ENCODE measurements at places on chromosomes 5 and 9.
A peak's percentile ranks its signal among the peaks of the same experiment; 100 is the strongest.

GRCh38 chr9:93270976-93271375 is 87.0 kb downstream of the WNK2 start:
- DNase-seq = peak; percentile 28

DNA sequence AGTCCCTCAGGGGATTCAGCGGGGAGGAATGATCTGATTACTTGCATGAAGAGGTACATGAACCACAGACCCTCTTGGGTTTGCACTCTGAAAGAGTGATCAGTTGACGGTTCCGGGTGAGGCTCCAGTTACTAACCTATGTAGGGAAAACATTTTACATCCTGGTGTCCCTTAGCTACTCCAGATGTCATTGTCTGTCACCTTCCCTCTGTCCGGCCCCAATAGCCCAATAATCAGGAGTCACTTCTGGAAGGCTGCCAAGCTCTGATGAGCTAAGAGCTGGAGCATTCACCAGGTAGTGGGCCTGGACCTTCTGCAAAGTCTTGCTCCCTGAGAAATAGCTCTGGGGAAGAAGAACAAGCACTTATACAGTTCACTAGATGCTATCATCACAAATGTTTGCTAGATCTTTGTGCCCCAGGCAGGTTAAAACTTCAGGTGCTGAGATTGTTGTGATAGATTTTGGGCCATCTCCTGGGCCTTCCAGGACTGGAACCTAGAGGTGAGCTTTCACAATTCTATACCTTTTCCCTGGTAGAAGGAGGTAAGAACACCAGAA is 64.5 kb downstream of the ENTREP1 start:
- DNase-seq = no peak

DNA sequence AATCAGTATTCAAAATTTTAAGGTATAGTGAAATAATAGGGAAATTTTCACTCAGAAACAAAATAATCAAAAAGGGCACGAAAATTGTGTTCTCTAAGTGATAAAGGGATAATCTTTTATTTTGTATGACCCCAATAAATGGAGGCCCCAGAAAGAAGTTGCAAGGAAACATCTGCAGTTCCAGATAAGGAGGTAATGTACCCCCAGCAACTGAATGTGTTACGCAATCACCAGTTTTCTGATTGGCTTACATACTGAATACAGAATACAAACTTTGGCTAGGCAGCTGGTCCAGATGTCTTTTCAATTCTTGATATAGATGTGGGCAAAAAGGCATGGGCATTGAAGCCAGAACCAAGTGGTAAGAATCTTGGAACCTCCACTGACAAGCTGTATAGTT is 1.7 kb upstream of the TOPORS start:
- DNase-seq = no peak

GRCh38 chr5:170421826-170422225 is 32.7 kb upstream of the KCNMB1 start:
- DNase-seq = no peak

DNA sequence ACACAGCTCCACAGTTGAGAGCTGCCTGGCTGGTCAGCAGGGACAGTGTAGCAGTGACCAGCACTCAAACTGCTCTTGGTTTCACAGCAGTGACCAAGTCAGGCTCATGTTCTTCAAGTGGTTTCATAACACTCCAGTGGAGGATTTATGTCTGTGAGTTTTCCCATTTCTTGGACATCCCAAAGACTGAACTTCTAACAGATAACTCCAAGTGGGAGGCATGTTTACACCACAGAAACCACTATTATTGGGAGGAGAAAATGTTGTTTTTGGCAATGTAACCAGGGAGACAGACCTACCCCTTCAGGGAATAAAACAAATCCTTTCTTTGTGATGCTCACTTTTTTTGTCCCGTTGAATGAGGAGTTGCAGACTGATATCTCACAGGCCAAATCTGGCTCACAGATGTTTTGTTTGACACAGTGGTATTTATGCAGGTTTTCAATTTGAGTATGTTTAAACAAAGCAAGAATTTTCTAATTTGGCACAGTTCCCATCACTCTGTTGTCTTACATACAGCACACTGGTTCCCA is 141.5 kb downstream of the RMI1 start:
- DNase-seq = no peak

DNA sequence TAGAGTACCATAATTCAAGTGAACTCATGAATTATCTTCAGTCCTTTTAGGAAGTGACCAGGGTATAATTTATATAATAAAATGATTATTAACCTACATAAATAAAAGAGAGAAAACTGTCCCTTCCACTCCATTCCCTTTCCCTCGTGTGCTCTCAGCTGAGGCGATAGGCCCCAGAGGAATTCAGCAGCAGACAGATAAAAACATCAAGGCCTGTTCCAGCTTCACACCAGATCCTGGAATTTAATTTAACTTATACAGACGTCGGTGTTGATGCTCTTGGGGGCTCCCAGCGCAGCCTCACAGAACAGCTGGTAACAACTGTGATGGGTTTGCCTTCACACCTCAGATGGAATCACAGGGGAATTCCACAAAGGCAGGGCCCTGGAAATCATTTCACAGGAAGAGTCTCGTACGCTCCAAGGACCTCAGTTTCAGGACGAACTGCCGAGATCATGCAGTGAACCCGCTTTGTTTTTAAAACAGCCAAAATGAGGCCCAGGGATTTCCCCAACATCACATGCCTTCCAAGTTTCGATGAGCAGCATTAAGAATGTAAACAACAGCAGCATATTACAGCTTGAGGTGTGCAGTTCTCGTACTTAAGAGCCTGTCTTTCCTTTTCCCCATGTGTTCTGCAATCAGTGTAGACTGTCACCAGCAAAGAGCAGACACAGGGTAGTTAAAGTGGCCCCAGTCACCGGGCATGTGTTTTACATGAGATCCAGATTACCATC is 73.6 kb upstream of the ALDH1B1 start:
- no peak for DNase-seq

DNA sequence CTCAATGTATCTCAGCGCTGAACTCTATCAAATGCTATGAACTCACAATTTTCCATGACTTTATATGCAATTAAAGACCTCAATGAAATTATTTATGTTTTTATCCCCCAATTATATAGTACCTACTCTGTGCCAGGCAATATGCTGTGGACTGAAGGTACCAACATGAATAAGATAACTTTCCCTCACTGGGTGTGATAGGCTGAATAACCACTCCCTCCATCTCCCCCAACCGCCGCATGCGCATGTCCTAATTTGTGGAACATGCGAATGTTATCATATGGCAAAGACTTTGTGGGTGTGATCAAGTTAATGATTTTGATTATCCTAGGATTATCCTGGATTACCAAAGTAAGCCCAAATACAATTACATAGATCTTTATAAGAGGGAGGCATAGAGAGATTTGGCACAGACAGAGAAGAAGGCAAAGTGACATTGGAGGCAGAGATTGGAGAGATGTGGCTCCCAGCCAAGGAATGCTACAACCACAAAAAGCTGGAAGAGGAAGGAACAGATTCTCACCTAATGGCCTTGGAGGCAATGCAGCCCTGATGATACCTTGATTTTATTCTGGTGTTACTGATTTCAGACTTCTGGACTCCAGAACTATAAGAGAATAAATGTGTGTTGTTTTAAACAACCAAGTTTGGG is 149.1 kb upstream of the VCAN start:
- DNase-seq = no peak

DNA sequence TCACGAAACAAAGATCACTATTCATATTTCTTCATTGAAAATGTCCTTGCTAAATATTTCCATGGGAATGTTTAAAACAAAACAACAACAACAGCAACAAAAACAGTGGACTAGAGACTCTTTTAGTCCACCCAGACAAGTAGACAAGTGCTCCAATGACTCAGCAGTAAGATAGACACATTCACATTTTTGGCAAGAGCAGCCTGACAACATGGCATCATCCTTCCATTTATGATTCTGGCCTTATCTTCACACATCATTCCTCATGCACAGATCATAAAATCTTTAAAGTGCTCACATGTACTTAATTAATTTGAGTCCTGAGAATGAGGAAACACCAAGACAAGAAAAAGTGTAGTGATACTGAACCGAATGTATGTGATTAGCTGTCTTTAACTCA is 132.6 kb upstream of the PDE4D start:
- DNase-seq = no peak

GRCh38 chr9:112849363-112849922 is 41.2 kb downstream of the SLC46A2 start:
- DNase-seq = no peak

DNA sequence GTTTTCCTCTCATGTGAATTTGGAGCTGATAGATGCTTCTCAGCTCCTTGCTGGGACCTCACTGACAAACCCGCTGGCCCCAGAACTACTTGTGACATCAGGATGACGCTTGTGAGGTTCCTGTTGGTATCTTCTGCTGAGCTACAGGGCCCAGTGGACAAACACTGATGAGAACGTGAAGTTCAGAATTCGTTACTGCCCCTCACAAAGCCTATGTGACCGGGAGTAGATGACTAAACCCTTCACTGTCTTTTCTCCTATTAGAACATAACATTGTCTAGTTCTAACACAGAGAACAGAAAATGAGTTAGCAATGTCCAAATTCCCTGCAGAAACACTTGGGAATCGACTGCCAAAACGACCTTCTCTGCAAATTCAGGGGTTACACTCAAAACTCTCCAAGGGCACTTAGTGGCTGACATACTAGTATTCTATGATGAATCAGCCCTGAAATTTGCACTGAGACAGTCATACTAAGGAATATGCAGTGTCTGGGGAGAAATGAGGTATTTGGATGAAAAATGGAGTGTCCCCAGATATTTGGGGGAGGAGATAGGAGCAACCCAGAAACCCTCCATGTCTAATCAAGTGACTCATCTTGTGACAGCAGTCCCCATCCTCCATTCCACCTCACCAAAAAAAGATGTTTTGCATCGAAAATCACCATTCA is 143.2 kb upstream of the TRIM32 start:
- DNase-seq = no peak

GRCh38 chr9:111953444-111953843 is 56.8 kb downstream of the UGCG start:
- no peak for DNase-seq

DNA sequence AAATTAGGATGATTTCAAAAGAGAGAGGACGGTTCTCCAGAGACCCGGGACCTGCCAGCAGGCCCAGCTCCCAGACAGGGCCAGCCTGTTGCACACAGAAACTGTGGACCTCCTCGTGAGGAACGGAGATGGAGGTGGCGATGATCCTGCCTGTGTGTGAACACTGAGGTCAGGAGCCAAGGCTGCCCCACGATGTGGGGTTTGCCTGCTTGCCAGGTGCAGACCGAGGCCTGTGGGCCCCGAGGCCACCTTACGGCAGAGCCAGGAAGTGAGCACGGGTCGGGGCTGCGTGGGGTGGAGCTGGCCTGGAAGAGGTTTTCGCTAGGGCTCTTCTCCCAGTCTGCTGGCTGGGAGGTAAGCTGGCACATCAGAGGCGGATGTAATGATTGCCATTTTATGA is 4.3 kb downstream of the FAM163B start:
- DNase-seq = no peak

- DNase-seq = no peak
Observed at GRCh38 chr9:109134167-109134578, 14.4 kb upstream of the TMEM245 start.

- no peak for DNase-seq
Observed at GRCh38 chr9:32787816-32788215, 4.5 kb downstream of the TMEM215 start.

DNA sequence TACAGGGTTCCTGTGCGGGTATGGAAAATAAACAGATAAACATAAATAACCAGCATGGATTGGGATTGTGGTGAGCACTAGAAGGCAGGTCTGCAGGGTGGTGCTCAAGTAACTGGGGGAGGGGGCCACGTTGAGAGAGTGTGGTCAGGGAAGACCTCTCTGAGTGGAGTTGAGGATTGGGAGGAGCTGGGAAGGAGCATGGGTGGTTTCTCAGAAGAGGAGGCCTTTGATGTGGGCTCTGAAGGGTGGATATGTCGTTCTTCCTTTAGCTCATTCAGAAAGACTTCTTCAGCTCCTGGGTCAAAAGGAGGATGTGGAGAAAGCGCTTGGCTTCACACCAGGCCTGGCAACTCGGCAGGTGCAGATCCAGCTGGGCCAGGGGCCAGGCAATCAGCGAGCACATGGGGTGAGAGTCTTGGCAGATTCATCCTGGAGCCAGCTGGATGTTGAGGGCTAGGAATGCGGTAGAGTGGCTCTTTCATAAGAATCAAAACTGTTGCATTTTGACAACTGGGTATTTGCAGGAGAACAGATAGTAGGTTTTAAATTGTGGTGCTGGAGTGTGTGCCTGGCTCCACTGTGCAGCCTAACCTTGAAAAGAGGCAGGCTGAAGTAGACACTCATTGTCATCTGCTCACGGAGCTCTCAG is 71.7 kb downstream of the PCSK5 start:
- DNase-seq = no peak

DNA sequence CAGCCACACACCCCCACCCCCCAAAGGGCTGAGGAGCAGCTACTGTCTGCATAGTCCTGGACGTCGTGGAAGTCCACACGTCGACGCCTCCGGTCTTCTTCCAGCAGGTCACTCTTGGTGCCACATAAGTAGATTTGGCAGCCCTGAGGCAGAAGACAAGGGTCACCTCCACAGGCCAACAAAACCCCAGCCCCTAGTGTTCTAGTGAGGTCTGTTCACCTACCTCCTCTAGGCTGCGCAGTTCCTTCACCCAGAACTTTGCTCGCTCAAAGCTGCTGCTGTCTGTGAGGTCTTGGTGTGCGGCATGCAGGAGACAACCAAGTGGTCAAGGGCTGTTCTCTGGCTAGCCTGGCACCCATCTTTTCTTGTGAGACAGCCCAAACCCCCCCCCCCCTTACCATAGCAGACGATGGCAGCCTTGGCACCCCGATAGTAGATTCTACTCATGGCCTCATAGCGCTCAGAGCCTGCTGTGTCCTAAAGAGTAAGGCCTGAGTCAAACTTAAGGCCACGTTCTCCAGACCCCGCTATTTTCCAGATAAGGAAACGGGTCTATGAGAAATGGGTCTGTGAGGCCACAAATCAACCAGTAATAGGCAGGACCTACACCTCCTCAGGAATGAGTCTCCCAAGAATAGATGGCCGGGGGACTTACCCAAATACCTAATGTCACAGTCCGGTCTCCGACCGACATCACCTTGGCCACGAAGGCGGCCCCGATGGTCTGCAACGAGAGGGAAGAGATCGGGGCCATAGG is 987 bp downstream of the RAB24 start:
- DNase-seq = peak; percentile 16

DNA sequence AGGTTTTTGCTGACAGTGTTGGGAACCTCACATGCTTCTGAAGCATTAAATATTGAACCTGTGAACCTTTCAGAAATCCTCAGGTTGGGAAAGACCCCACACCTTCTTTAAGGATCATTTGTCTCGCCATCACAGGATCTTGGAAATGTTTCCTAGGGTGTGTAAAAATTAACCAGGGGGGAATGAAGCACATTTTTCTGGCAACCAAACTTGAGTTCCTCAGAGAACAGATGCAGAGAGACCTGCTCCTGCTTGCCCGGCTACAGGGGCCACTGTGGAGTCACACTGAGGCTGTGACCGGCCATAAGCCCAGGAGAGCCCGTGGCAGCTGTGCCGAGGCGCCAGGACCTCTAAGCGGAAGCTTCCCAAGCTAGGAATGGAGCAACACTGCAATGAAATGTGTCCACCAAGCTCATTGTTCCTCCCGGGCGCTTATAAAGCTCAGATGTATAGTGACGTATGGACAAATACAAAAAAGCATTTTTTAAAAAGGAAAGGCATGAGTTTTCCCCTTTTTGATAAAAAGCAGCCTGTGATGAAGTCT is 7.7 kb downstream of the CXCL14 start:
- DNase-seq = no peak

- DNase-seq = no peak
Observed at GRCh38 chr5:149938791-149939358, 5.7 kb downstream of the PDE6A start.

- no peak for DNase-seq
Observed at GRCh38 chr9:107046692-107047091, 183.7 kb downstream of the ZNF462 start.

Measured in Peyer's patch (tissue), 4 donors.